Left hindlimb (tissue), 1 donor: ENCODE measurements at places on chromosomes 5 and 9.

DNA sequence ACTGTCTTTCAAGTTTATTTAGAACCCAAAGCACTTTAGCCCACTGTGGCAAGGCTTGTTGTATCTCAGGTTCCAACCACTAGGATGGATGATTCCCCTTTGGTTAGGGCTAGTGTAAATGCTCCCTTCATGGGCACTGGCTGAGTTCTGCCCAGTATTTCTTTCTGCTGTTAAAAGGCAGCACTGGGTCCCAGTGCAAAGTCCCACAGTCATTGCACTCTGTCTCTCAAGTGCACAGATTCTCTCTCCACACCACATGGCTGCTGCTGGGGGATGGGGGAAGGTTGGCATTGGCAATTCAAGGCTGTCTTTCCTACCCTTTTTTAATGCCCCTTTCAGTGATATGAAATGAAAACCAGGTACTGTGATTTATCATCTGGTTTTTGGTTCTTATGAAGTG lies 7.2 kb upstream of the NPR3 start:
- no peak for DNase-seq

DNA sequence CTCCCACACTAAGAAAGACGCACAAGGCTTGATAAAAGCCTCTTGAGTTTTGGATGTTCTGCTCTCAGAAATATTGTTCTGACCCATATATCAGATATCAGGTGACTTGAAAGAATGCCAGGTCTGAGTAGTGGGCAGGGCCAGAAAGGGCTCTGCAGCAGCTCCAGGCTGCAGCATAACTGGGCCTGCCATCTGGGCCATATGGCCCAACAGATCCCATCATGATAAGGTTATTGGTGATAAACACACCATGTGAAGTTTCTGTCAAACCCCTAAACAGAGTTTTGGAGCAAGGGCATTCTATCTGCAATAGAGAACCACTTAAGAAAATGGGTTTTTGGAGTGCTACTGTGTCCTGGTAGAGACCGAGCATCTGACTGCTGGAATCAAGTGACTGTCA lies 29.8 kb upstream of the NPM1 start:
- no peak for DNase-seq

DNA sequence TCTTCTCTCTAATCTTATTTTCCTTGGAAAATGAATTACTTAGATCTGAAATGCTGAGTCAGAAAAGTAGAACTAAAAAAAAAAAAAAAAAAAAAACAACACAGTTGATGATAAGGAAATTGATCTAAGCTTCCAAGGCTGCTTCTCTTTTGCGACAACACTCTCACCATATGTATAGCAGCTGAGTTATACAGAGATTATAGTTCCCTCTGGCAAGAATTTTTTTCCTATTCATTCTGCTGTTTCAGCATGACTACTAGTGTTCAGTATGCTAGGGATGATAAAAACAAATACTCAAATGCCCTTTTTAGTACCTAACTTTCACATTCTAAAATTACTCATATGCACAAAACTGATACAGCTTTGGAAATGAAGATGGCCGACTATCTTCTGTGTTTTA lies 267.3 kb downstream of the MLLT3 start:
- no peak for DNase-seq

GRCh38 chr5:10734037-10734709 lies 26.9 kb downstream of the DAP start:
- DNase-seq = no peak

DNA sequence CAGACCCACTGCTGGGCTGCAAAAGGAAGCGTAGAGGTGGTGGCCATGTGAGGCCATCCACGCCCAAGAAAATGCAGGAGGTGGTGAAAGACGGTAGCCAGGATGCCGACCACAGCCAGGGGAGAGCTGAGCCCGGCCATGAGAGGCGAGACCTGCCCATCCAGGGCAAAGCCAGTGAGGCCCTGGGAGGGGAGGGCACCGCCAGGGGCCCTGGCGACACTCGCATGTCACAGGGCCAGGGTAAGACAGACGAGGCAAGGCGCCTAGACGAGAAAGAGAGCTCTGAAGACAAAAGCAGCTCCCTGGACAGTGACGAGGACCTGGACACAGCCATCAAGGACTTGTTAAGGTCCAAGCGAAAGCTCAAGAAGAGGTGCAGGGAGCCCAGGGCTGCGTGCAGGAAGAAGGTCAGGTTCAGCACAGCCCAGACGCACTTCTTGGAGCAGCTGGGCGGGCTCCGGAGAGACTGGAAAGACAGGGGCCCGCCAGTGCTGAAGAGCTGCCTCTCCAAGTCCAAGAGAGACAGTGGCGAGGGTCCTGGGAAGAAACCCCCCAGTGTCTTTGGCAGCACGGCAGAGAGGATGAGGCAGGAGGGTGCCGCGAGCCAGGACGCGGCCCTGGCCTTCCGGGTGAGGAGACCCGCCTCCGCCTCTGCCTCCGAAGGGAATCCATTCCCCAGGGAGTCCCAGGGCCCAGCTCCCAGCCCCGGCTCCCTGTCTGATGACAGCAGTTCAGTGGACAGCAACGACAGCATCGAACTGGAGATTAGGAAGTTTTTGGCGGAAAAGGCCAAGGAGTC lies 6.9 kb downstream of the PPP1R26 start:
- DNase-seq = no peak

DNA sequence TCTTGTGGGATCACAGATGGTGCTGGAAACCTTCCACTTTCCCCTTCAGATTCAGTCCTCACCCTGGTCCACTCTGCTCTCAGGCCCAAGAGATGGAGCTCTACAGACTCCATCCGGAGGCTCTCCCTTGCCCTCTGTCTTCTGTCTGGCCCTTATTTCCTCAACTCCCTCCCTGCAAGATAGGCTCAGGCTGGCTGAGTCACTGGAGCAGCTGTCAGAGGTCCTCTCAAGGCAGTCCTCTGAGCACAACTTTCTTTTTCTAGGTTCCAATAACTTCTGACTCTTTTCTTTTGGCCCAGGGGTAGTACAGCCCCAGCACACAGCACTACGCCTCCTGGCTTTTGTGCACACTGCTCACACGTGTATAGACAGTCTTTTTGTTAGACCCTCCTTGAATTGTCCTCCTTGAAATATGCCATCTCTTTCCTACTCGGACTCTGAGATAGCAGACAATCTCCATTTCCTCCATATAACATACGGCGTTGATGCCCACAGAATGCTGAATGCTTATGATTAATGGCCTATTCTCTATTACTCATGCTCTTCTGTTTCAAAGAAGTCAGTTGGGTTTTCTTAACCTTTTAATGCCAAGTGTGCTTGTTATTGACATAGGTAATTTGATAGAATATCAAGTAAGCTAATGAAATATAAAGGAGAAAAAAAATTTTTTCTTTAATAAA lies 193.1 kb downstream of the SLC12A2 start:
- DNase-seq = no peak

GRCh38 chr9:133868203-133868602 lies 123.9 kb downstream of the VAV2 start:
- no peak for DNase-seq

- DNase-seq = no peak
These were observed 1.2 kb downstream of the RNF14 start for GRCh38 chr5:141969783-141970771.

- no peak for DNase-seq
These were observed 14.0 kb downstream of the IRX2 start for GRCh38 chr5:2737273-2738155.

DNA sequence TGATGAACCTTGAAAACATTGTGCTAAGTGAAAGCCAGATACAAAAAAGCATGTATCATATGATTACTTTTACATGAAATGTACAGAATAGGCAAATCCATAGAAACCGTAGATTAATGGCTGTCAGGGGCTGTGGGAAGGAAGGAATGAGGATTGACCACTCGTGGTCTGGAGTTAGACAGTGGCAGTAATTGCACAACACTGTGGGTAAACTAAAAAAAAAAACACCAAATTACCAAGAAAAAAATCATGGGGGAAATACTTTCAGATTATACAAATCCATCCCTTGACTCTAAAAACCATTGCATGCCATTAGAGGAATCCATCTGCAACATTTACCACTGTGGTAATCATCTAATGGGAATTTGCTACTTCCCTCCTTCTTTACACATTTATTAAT lies 140.0 kb downstream of the SIL1 start:
- DNase-seq = no peak

DNA sequence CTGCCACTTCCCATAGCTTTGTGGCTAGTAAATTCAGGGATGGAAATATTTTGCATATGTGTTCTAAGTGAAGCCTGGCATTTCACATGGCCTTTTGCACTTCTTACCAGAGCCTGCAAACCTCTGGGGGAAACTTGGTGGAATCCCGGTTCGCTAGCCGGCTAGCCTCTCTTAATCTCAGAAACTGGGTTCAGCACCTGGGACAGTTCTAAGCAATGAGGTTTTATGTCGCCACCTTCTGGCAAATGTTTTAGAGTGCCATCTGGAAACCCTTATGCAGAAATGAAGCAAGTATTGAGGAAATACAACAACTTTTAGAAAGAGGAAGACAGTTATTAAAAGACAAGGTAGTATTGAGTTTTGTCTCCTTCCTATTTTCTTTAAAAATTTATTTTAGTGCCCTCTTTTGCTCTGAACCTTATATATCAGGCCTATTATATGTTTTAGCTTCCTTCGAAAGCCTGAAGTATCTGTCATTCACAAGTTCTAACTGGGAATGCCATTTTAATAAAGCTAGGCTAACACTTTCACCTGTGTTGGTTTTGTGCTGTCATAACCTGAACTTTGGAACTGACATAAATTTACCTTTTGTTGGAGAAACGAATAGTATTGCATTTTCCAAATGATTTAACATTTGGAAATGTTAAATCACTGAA lies 963 bp upstream of the HTR1A start:
- DNase-seq = peak; percentile 33

DNA sequence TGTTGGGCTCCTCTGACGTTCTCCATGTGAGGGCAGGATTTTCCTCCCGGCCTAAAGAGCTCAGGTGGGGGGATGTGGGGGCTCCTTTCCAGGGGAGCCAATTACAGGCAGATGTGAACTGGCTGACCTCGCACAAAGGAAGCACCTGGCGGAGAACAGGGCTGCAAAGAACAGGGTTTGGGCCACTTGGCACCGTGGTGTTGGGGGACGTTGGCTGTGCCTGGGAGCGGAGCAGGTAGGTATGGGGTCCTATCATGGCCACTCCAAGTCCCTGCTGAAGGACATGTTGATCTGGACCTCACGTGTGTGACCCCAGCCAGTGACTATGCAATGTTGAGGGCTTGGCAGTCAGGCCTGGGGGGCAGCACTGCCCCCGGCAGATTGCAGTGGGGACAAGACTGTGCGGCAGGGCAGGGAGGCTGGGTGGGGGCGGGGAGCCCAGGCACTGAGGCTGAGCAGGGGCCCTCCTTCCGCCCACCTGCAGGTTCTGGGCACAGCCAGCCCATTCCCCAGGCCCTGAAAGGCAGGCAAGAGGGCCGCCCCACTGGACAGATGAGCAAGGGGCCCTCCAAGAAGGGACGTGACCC lies 19.4 kb downstream of the FIBCD1 start:
- no peak for DNase-seq

DNA sequence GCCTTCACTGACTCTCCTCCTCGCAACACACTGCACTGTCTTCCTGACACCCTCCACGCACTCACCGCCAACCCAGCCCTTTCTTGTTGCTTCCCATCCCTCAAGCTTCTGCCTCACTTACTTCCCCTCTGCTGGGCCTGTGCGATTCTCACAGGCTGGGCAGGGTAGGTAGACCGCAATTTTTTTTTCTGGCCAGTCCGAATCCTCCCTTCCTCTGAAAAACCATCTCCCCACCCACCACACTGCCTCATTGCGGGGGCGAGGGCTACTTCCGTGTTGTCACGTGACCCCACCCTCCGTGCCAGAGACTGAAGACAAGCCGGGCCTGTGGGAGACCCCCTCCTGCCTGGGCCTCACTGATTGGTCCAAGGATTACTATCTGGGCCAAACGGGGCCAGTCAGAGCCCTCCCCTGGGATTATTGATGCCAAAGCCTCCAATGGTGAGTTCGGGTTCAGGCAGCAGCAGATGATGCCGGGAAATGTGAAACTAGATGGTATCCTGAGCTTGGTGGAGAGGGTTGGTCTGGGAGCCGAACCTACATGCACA lies 73.1 kb downstream of the STK10 start:
- DNase-seq = no peak

DNA sequence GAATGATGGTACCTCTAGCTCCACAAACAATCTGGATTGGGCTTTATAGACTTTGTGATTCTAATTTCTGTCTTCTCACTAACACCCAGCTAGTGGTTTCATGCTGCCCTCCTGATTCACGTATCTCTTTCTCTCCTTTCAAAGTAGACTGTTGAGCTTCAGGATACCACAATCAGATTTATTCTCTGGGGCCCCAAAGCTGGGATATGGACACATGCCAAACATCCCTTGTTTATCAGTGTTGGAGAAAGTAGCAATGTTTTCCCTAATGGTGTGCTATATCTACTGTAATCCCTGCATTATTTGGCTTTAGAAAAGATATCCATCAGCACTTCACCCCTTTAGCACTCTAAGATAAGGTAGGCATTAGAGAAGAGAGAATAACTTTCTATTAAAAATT lies 361.0 kb downstream of the FGF10 start:
- DNase-seq = no peak

DNA sequence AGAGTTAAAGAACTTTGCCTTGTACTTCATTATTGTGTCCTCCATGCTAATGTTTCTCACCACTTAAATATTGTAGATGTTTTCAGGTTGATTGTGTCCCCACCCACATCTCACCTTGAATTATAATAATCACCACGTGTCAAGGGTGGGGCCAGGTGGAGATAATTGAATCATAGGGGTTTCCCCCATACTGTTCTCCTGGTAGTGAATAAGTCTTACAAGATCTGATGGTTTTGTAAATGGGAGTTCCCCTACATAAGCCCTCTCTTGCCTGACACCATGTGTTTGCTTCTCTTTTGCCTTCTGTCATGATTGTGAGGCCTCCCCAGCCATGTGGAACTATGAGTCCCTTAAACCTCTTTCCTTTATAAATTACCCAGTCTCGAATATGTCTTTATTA lies 248.3 kb downstream of the FBXL7 start:
- DNase-seq = no peak

- DNase-seq = no peak
These were observed 141.5 kb upstream of the FBXL17 start for GRCh38 chr5:108523360-108523759.

GRCh38 chr5:170633235-170634081 lies 129.6 kb downstream of the KCNIP1 start:
- DNase-seq = peak; percentile 90

DNA sequence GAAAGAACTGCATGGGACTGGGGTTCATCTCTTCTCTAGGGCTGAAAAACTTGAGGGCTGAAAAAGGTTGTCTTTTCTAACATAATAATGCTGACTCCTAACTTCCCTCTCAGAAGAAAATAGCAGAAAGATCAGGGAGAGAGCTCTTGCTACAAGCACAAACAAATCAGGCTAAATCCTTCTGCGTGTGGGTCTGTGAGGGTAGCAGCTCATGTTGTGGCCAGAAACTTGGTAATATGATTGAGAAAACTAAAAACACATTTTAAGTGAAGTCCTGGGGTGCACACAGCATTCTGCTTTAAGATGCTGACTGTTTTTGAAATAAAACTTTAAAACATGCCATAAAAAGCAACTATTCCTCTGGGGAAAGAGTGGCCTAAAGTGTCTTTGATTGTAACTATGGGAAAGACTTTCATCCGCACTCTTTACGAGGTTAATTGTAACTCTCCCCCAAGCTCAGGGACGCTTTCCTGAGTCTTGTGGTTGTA lies 56.7 kb downstream of the SAXO1 start:
- DNase-seq = no peak

GRCh38 chr9:100426189-100426529 lies 784 bp upstream of the MSANTD3 start:
- DNase-seq = no peak
